ENCODE measurements at places on chromosomes 1 and 21. TPM values are rescaled to one million over a fixed set of nuclear protein-coding genes. Genes with fewer than 3 reads are reported as not detected.

The TFF2 gene
- total RNA-seq: not detected

The ANGPTL1 gene
- 0.59 TPM for total RNA-seq

The VWA5B1 gene
- total RNA-seq: not detected

The RPS27 gene
- total RNA-seq: 1,532 TPM

The B3GALNT2 gene
- total RNA-seq: 35.3 TPM

The ZNF648 gene
- 0.17 TPM for total RNA-seq

The LRRC42 gene
- total RNA-seq: 24.9 TPM

The SRGAP2B gene
- 31.6 TPM for total RNA-seq

The ZSCAN20 gene
- 8.2 TPM for total RNA-seq

The GBP4 gene
- 10.3 TPM for total RNA-seq

- no peaks in the 10 kb centered on the region for H3K27me3 ChIP-seq
- H3K36me3 ChIP-seq: peaks cover 6% of the 10 kb centered on the region
Observed at GRCh38 chr1:191026828-191027227, 549.2 kb upstream of the BRINP3 start.

DNA sequence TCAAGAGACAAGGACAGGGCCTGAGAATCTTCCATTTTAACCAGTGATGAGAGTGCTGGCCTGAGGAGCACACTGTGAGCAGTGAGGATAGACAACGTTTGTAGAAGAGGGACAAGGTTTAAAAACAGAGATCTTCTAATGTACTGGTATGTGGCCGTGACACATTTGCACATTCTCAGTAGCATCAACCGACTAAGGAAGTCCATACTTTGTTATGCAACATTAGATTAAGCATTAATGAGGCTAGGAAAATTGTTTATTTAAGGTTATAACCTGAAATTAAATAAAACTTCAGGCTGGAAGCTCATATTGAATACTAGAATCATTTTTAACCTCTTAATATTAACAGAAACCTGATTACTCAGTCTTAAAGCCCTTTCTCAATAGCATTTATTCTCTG is 99.0 kb downstream of the SLC45A1 start:
- no peak for DNase-seq
- peaks cover 13% of the 10 kb centered on the region for H3K36me3 ChIP-seq
- H3K27ac ChIP-seq: no peak overlapping the region
- H3K27me3 ChIP-seq: no peaks in the 10 kb centered on the region
- H3K4me1 ChIP-seq: peaks cover 32% of the 10 kb centered on the region
- no peak overlapping the region for H3K4me3 ChIP-seq

- no peaks in the 10 kb centered on the region for H3K4me1 ChIP-seq
- DNase-seq: no peak
- no peak overlapping the region for H3K4me3 ChIP-seq
Observed at GRCh38 chr1:145951526-145951925, 6.3 kb downstream of the LIX1L start.

DNA sequence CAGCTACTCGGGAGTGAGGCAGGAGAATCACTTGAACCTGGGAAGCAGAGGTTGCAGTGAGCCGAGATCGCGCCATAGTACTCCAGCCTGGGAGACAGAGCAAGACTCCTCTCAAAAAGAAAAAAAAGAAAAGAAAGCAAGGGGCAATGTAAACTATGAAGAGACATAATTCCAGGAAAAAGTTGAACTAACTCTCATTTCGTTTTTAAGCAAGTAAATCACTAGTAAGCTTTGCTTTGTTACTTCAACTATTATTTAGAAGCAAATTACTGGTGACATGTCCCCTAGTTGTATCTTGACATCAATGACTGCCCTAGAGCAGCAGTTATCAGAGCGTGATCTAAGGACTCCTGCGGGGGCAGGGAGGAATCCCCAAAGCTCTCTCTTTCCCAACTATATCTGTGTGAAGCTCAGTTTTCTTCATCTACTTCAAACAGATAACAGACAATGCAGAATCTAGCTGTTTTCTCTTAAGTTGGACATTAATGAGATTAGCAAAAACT is 18.7 kb downstream of the CLSTN1 start:
- H3K4me1 ChIP-seq: peaks cover 3% of the 10 kb centered on the region
- peaks cover 4% of the 10 kb centered on the region for H3K36me3 ChIP-seq
- no peak for DNase-seq
- no peak overlapping the region for H3K4me3 ChIP-seq

GRCh38 chr1:18282851-18283600 is 175.4 kb downstream of the IGSF21 start:
- H3K4me1 ChIP-seq: no peaks in the 10 kb centered on the region
- H3K36me3 ChIP-seq: no peaks in the 10 kb centered on the region
- H3K27me3 ChIP-seq: peaks cover 65% of the 10 kb centered on the region
- H3K4me3 ChIP-seq: no peak overlapping the region
- H3K27ac ChIP-seq: no peak overlapping the region

GRCh38 chr1:244964112-244964971 is 100.0 kb upstream of the HNRNPU start:
- H3K4me3 ChIP-seq: peak overlapping the region; percentile 8
- peaks cover 32% of the 10 kb centered on the region for H3K4me1 ChIP-seq
- no peaks in the 10 kb centered on the region for H3K27me3 ChIP-seq
- H3K27ac ChIP-seq: peak overlapping the region; percentile 77

DNA sequence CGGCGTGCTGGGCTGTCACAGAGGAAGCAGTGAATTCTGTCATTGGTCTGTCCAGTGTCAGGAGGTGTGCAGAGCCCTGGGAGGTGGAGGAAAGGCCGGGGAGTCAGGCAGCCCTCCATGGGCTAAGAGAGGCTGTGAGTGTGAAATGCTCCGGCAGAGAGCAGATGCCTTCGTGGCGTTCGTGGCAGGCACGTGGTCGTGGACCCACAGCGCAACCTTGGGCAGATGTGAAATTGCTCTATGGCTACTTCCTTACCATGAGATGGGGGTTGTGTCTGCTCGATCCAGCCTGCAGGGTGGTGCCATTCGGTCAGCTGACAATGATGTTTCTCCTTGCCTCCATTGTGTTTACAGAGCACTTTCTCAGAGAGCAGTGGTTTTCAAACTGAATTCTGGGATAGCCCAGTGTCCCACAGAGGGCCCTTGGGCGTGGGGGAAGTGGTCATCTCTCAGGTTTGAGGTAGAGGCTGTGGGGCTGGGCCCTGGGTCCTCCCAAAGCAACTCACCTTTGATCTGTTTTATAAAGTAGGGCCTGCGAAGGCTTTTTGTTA is 27.9 kb downstream of the TNFRSF1B start:
- no peak overlapping the region for H3K27ac ChIP-seq
- peaks cover 15% of the 10 kb centered on the region for H3K27me3 ChIP-seq
- no peaks in the 10 kb centered on the region for H3K36me3 ChIP-seq
- H3K4me1 ChIP-seq: no peaks in the 10 kb centered on the region
- DNase-seq: no peak

DNA sequence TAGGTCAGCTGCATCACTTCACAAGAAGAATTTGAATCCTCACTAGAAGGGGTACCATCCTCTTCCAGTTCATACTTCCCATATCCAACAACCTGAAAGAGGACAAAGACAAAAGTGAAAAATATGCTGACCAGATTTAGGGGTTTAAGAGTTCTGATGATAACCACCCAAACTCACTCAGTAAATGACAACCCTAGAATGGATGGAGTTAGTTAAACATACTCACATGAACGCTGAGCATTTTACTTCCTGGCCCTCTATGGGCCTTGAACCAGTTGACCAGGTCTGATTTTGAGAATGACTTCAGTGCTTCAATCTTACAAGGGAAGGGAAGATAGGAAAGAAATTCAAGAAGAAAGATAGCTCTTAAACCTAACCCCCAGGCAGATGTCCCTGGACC is 89.2 kb downstream of the NRDC start:
- H3K36me3 ChIP-seq: peaks cover 91% of the 10 kb centered on the region
- no peak overlapping the region for H3K27ac ChIP-seq
- H3K27me3 ChIP-seq: no peaks in the 10 kb centered on the region
- no peak overlapping the region for H3K4me3 ChIP-seq
- no peaks in the 10 kb centered on the region for H3K4me1 ChIP-seq

GRCh38 chr1:99606306-99606705 is 39.6 kb upstream of the PALMD start:
- no peaks in the 10 kb centered on the region for H3K36me3 ChIP-seq
- no peak for DNase-seq
- no peaks in the 10 kb centered on the region for H3K4me1 ChIP-seq
- no peak overlapping the region for H3K4me3 ChIP-seq
- H3K27ac ChIP-seq: no peak overlapping the region

DNA sequence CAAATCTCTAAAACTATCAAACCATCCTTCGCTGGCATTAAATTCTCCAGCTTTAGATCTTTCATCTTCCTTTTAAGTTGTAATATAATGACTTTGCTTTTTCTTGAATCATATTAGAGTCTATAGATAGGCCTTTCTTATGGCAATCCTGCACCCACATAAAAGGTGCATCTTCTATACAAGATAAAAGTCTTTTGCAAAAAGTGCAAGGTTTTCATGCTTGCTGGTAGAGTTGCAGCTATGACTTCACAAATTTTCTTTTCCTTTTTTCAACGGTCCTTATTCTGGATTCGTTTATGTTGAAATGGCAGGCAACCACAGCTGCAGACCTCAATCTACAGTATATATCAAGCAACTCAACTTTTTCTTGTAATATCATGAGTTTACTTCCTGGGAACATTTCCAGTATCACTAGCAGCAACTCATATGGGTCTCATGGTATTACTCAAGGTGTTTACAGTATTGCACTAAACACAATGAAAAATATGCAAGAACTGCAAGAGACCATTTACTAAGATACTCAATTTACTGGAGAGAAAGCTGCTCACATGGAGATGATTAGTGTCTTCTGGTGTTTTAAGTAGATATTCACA is 22.1 kb downstream of the OMA1 start:
- no peaks in the 10 kb centered on the region for H3K4me1 ChIP-seq
- no peak overlapping the region for H3K27ac ChIP-seq
- no peaks in the 10 kb centered on the region for H3K36me3 ChIP-seq
- no peak for DNase-seq

GRCh38 chr1:206472454-206472853 is 2.2 kb downstream of the IKBKE start:
- peaks cover 70% of the 10 kb centered on the region for H3K36me3 ChIP-seq
- peak; percentile 74 for DNase-seq
- H3K27ac ChIP-seq: no peak overlapping the region

- no peaks in the 10 kb centered on the region for H3K4me1 ChIP-seq
- DNase-seq: peak; percentile 75
- no peak overlapping the region for H3K4me3 ChIP-seq
- no peak overlapping the region for H3K27ac ChIP-seq
- H3K36me3 ChIP-seq: no peaks in the 10 kb centered on the region
- H3K27me3 ChIP-seq: no peaks in the 10 kb centered on the region
Observed at GRCh38 chr1:222167111-222167510, 380.8 kb downstream of the HHIPL2 start.

DNA sequence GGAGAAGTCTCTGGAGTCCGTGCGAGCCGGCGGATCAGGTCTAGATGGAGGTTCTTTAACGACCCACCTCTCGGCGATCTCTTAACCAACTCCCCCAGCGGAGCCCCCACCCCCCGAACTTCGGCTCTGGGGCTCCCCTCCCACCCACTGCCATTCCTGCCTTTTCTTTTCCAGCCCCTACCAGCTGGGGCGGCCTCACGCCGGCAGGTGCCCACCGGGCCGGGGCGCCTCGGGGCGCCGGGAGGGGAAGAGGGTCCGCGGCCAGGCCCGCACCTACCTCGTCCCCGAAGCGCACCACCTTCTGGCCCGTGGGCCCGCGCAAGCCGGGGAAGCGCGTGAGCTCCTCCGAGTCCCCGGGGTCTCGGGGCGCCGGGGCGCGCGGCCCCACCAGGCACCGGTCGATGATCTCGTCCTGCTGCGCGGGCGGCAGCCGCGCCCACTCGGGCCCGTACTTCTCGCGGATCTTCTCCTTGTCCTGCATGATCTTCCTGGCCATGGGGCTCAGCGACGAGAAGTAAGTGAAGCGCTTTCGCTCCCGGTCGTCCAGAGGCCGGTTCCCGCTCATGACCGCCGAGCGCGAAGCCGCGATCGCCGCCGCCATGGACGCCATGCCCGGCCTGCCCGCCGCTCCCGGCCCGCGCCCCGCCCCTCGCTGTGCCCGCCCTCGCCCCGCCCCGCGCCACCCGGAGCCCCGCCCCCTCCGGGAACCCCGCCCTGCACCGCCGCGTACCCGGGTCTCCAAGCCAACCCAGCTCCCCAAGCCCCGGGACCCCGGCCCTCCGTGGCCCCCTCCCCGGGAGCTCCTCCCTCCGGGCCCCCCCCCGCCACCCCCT is at the start of gene C1orf198:
Gene C1orf198 (minus strand): TSS at position 619 of the 833 bp plus-strand sequence. CDS start 9 bp downstream, at position 610.
- H3K36me3 ChIP-seq: peaks cover 44% of the 10 kb centered on the region
- peaks cover 50% of the 10 kb centered on the region for H3K4me1 ChIP-seq
- peak; percentile 88 for DNase-seq
- no peaks in the 10 kb centered on the region for H3K27me3 ChIP-seq

DNA sequence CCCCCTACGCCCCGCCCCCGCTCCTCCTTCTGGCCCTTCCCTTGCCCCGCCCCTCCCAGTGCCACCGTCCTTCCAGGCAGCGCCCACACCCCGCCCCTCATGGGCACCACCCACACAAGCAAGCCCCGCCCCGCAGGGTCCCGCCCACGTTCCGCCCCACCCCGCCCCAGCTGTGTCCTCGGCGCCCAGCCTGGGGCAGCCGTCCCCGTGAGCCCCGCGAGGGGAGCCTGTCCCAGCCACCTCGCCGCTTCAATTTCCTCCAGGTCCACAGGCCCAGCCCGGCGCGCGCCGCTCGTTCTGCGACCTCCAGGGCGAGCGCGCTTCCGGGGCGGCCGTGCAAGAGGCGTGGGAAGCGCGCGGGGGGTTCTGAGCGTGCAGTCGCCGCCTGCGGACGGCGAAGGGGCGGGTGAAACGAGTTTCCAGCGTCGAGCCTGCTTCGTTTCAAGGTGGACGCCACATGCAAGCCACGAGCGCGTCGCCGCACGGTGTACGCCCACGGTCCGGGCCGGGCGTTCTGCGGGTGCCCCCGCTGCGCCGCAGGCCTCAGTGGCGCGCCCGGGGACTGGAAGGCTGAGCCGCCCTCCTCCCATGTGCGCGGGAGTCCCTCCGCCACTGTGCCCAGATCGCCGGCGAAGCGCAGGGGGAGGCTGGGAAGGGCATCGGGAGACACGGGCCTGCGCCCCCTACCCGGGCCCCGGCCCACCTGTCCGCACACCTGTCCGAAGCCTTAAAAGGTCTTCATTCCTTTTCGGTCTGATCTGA is 10.8 kb upstream of the FAAP20 start:
- peak overlapping the region; percentile 34 for H3K4me3 ChIP-seq
- peak; percentile 88 for DNase-seq
- peaks cover 18% of the 10 kb centered on the region for H3K36me3 ChIP-seq
- H3K27ac ChIP-seq: no peak overlapping the region
- H3K4me1 ChIP-seq: peaks cover 19% of the 10 kb centered on the region

- no peak overlapping the region for H3K4me3 ChIP-seq
- no peak for DNase-seq
- peaks cover 43% of the 10 kb centered on the region for H3K27me3 ChIP-seq
- H3K4me1 ChIP-seq: no peaks in the 10 kb centered on the region
- H3K27ac ChIP-seq: no peak overlapping the region
Observed at GRCh38 chr1:205068001-205068400, 16.3 kb downstream of the TMEM81 start.

GRCh38 chr1:34360574-34360973 is 183.9 kb downstream of the C1orf94 start:
- H3K36me3 ChIP-seq: no peaks in the 10 kb centered on the region
- H3K4me1 ChIP-seq: no peaks in the 10 kb centered on the region
- no peak for DNase-seq
- no peak overlapping the region for H3K4me3 ChIP-seq

All from Calu3 (cell line).